ENCODE measurements at places on chromosomes 3 and 15.

DNA sequence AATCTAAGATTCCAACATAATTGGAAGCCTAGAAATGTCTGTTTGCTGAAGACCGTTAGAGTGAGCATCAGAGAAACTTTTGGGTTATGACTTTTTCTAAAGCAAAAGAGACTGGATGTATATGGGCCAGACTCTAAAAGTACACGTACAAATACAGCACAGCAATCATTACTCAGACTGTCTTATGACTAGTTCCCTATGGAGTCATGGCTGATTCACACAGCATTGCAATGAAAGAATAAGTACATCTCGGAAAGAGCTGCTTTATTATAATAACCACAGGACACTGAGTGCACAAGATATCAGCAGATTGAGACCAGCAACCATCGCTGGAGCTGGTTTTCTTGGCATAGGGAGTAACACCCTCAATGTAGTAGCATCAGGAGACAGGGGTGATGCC, 618.6 kb downstream of the NLGN1 start:
- DNase-seq = no peak

DNA sequence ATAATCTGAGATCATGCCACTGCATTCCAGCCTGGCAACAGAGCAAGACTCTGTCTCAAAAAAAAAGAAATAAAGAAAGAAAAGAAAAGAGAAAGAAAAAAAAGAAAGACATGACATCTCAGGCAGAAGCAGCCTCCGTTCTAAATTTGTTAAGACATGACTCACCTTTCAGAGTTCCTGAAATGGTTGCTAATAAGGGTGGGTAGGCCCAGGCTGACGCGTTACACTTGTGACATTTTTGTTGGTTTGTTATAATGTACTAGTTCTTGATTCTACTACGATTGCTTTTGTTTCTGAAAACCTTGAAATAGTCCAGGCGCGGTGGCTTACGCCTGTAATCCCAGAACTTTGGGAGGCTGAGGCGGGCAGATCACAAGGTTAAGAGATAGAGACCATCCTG, 21.0 kb downstream of the SLC25A20 start:
- DNase-seq = no peak

GRCh38 chr3:114904633-114905032, 242.5 kb downstream of the ZBTB20 start:
- DNase-seq = no peak

DNA sequence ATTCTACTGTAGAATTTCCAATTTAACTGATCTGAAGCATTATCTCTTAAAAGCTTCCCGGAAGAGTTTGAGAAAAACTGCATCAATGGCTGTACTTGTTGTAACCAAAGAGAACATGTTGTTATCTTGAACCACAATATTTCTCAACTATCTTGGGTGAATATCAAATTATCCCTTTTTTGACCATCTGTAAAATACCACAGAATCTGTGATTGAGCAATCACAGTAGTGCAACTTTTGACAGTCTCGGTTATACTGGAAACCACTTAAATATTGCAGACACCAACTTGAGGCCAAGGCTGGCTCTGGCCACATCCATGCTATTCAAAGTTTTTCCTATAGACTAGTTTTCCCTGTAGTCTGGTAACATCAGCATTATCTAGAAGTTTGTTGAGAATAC, 842.8 kb upstream of the EPHA6 start:
- DNase-seq = no peak

- no peak for DNase-seq
Observed at GRCh38 chr3:88589138-88589537, 439.4 kb downstream of the C3orf38 start.

GRCh38 chr15:33913459-33913858, 54.8 kb upstream of the CHRM5 start:
- DNase-seq = no peak

GRCh38 chr15:33068007-33068481, 126.5 kb downstream of the FMN1 start:
- peak; percentile 28 for DNase-seq

GRCh38 chr3:97350971-97351370, 413.6 kb upstream of the ARL6 start:
- DNase-seq = no peak

GRCh38 chr15:65400760-65401610, 21.8 kb downstream of the IGDCC4 start:
- DNase-seq = peak; percentile 87

GRCh38 chr3:108493862-108494261, 16.5 kb downstream of the MYH15 start:
- no peak for DNase-seq

DNA sequence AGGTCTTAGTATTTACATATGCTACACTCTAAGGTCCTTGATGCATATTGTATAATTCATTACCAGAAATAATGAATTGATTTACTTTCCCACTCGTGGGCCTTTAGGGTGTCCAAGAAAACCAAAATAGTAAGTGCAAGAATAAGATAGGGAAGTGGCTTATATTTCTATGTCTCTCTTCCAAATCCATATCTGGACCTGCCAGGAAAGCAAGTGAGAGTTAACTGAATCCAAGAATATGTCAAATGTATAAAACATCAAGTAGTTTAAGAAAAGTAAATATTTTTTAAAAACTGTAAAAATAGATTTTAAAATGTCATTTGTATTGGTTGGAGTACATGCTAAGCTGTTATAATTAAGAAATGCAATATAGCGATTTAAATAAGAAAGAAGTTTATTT, 1072.1 kb downstream of the OTOL1 start:
- DNase-seq = no peak

DNA sequence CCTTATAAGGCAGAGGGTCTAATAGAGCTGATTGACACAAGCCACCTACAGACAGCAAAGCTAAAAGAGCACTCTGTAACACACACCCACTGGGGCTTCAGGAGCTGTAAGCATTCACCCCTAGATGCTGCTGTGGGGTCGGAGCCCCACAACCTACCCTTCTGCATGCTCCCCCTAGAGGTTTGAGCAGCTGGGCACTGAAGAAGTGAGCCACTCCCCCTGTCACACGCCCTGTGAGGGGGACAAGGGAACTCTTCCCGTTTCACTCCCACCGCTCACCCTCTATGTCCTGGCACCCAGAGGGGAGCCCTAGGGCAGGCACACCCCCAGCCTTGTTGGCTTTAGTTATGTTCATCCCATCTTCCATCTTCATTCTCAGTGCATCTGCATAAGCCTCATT, 9.4 kb upstream of the CSTA start:
- no peak for DNase-seq

GRCh38 chr3:178406206-178406605, 130.0 kb upstream of the KCNMB2 start:
- DNase-seq = no peak

DNA sequence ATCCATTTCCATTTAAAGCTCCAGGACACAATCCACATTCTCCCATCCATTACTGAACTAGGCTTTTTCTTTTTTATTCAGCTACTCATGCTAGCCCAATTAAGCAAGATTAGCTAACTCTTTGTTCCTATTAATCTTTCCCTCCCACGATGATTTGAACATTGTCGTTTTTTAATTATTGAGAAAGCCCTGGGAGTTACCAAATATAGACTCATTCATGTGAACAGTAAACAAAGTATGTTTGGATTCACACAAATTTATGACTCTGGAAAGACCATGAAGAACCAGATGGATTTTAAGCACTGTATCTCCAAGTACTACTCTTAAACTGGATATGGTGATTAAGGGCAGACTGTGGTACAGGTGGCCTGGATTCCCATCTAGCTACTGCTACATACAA, 82.2 kb downstream of the STRIT1 start:
- DNase-seq = no peak

- DNase-seq = no peak
Observed at GRCh38 chr3:38497031-38497430, 891 bp downstream of the EXOG start.

DNA sequence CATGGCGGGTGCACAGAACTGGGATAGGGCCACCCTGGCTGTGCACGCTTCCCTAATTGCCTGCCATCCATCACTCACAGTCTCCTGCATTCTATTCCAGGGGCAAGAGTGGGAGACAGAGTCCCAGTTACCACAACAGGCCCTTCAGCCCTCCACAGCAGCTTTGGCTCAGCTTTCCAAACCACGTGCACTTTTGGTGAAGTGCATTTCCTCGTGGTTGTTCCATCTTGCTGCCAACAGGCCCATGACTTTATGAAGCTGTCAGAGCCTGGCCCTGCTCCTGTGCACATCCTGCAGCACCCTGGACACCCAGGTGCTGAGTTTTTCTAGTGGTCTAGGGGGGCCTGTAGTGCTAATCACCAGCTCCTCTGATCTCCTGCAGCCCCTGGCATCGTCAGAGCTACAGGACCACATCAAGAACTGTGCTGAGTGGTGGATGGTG, 110.2 kb downstream of the ADCY5 start:
- no peak for DNase-seq

- DNase-seq = no peak
Observed at GRCh38 chr3:107939691-107940442, 151.0 kb downstream of the CD47 start.

DNA sequence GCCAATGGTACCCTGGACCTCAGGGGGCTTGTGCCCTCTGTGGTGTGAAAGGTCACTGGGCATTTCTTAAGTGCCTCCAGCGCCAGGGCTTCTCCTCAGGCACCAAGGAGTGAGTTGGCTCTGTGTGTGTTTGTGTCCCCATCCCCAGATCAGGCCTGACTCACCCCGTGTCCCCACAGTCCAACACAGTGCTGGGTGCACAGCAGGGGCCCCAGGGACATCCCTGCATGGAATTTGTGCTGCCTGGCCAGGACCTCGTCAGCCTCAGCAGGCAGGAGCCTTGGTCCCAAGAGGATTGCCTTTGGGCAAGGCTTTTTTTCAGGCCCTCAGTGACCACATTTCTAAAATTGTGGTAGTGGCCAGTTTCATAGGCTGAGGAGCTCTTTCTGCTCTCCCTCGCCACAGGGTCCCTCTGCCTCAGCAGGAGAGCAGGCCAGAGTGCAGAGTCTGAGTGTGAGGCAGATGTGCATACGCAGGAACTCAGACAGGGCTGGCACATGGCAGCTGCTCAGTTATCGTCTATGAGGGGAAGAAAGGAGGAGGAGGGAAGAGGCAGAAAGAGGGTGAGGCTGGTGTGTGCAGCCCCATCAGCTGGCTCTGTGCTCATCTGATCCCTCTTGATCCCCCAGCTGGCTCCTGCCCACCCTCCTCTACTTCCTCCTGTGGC, 215.6 kb downstream of the RPLP1 start:
- no peak for DNase-seq

- no peak for DNase-seq
Observed at GRCh38 chr3:157832588-157832987, 273.6 kb downstream of the SHOX2 start.

GRCh38 chr3:115040673-115041286, 106.3 kb downstream of the ZBTB20 start:
- DNase-seq = peak; percentile 48

DNA sequence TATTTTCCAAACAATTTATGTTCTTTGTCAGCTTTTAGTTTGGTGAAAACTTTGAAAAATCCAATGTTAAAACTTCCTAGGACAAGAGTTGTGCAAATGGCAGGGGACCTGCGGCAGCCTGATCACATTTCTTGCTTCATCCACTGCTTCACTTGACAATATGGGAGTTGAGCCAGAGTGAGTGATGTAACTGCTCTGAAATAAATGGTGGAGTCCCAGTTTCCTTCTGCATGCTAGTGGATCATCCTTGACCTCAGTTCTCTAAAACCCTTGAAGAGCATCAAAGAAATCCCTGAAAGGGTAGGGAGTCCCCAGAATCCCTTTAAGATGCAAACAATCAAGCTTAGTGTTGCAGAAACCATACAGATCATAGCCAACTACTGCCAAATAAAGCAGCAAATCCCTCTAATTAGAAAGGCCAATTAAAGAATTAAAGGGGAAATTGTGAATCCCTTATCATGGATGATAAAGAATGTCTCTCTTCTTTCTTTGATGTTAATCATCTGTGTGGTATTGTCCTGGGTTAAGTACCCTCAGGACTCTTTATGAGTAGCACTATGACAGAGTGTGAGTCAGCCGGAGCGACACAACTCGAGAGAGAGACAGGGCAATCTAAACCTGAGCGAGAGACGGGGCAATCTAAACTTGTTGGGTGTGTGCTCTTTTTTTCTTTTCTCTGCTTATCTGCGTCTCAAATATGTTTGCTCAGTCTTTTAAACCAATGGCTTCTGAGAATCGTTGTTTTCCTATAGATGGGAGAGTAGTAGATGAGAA, 41.8 kb upstream of the GAP43 start:
- peak; percentile 43 for DNase-seq

DNA sequence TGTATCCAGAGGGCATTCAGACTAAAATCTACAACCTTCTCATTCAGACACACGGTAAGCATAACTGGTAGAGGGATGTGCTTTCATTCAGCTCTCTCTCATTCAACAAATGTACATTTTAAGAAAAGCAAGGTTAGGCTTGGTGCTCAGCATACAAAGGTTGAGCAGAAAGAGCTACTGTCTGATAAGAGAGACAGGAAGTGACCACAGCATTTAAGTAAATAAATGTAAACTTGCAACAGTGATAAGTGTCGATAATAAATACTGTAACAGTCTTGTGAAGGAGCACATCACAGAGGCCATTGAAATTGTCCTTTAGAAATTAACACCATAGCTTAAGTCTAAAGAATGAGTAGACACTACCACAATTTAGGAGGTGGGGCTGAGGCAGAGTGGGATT, 3.4 kb downstream of the CD96 start:
- no peak for DNase-seq

DNA sequence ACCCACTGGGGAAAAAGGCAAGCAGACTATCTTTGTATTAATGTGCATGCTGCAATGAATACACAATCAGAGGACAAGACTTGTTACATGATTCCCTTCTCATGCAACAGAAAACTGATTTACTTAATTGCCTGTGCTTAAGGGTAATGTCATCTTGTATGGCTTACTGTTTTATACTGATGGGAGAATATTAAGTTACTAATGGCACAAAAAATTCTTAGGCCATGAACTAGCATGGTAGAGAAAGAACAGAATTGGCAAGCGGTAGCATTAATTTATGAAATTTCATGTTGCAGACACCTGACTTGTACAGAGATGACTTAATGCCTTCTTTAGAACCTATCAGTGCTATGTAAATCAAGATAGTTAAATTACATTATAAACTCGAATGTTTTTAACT, 282.3 kb downstream of the CNTN3 start:
- no peak for DNase-seq
